Activated CD8-positive, alpha-beta memory T cell treated with anti-CD3 and anti-CD28 coated beads, Interleukin-2, amount 50 U/mL, for 4 hours (primary cell): ENCODE measurements at places on chromosomes 13 and 19.

DNA sequence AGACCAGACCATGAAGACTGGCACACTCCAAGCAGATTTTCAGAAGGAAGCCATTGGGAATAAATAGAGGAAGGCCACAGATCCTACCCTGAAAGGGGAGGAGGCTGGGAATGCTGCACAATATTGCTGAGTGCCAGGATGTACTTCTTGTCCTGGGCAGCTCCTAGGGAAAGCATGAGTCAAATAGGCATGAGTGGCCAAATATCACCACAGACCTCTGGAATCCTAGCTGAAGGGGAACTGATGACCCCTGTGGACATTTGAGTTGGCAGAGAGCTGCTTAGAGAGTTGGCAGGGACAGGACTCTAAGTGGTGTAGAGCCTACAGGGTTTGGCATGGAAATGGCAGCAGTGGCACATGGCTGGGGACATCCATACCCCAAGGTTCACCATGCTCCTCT, 234.3 kb upstream of the TRPC4 start:
- DNase-seq, result no peak

GRCh38 chr13:79423801-79424642, 18.0 kb upstream of the RBM26 start:
- DNase-seq, result no peak

- DNase-seq, result no peak
Observed at GRCh38 chr19:40469011-40469410, 2.2 kb downstream of the SPTBN4 start.

DNA sequence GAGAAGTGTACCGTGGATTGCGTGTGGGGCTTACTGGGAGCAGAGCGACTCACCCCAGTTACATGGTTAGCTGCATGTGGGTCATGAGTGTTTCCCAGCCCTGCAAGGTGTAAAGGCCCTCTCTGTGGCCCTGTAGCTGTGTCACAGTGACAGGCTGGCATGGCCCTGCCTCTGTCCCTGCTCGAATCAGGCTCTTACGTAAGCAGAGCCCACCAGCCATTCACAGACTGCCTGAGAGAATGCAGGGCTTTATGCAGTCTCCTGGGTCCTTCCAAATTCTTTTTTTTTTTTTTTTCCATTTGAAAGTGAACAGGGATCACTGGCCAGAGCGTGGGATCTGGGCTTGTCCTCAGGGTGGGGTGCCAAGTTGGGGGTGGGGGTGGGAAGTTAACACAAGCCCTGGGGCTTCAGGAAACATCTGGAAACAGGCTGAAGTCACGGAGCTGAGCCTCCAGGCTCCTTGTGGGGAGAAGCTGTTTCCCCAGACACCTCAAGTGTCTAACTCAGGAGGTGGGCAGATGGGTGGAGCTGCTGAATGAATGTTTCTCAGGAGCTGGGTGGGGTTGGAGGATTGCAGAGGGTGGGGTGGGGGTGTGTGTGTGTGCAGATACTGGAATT, 13.4 kb downstream of the TECR start:
- DNase-seq, result no peak

DNA sequence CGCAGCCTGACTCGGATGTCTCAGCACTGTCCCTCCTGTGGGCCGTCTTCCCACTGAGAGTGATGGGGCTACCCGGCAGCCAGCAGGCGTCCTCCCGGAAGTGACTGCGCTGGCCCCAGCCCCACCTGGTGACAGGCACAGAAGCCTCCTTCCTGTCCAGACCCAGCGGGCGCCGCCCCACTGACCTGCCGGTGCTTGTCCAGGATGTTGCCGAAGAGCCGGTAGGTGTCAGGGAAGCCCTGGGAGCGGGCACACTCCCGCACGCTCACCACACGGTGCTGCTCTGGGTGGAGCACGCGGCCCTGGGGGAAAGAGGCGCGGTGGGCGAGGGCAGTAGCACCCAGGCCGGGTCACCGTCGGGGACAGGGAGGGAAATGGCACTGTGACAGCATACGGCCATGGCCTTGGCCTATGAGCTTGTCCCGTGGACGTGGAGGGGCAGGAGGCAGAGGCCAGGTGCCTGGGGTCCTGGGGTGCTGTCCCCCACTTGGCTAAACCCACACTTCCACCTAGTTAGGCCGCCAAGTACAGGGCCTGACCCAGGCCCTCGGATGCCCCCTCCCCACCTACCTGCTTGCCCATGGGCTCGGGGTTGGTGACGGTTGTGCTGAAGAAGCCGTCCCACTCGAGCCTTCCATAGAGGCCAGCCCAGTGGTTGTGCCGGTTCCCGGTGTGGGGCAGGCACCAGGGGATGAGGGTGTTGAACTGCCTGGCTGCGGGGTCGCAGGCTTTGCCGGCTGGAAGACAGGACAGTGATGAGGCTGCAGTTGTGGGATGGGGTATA, 16.0 kb upstream of the EIF3G start:
- DNase-seq, result no peak

- no peak for DNase-seq
Observed at GRCh38 chr19:51531349-51532315, at the start of gene SIGLEC6. Gene SIGLEC6, minus strand, starts transcription at chr19:51531670. Its CDS starts 22 bp downstream, at chr19:51531648.

- DNase-seq, result no peak
Observed at GRCh38 chr13:75050419-75051046, 431.4 kb downstream of the TBC1D4 start.

- no peak for DNase-seq
Observed at GRCh38 chr19:21092109-21092508, 10.1 kb downstream of the ZNF714 start.

- no peak for DNase-seq
Observed at GRCh38 chr19:15575406-15575805, 39.6 kb upstream of the CYP4F8 start.

- DNase-seq, result no peak
Observed at GRCh38 chr19:50827476-50827875, 3.9 kb upstream of the KLK1 start.

- no peak for DNase-seq
Observed at GRCh38 chr19:33683881-33684537, 62.3 kb downstream of the CHST8 start.

- DNase-seq, result no peak
Observed at GRCh38 chr19:57302727-57303401, 17.4 kb upstream of the ZNF543 start.

DNA sequence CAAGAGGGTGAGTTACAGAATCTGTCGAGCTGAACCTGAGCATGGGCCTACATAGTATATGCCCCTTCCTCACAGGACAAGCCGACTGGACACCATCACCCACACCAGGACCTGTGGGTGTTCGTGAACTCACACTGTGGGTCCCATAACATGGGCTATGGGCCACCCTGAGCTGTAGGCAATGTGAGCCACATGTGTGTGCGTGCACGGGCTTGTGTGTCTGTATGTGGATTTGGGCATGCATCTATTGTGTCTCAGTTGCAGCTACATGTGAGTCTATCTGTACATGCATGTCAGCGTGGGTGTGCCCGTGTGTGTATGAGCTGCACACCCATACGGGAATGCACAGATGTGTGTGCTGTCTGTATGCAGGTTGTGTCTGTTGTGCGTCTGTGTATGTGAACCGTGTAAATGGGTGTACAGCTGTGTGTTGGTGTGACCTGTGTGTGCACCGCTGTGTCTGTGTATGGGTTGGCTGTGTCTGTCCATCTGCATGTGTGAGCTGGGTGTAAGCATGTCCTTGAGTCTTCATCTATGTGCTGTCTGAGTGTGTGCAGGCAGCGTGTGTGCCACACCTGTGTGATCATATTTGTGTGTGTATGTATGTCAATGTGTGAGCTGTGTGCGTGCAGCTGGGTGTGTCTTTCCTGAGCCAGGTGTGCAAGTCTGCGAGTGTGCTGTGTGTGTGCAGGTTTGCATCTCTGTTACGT, 1.7 kb downstream of the NOTCH3 start:
- no peak for DNase-seq

GRCh38 chr19:3351702-3352447, 14.5 kb upstream of the NFIC start:
- DNase-seq, result no peak

- DNase-seq, result peak; percentile 82
Observed at GRCh38 chr19:4066682-4067395, at the start of gene ZBTB7A. Gene ZBTB7A, minus strand, starts transcription at chr19:4066899. Its CDS starts 11,667 bp downstream, at chr19:4055232.

DNA sequence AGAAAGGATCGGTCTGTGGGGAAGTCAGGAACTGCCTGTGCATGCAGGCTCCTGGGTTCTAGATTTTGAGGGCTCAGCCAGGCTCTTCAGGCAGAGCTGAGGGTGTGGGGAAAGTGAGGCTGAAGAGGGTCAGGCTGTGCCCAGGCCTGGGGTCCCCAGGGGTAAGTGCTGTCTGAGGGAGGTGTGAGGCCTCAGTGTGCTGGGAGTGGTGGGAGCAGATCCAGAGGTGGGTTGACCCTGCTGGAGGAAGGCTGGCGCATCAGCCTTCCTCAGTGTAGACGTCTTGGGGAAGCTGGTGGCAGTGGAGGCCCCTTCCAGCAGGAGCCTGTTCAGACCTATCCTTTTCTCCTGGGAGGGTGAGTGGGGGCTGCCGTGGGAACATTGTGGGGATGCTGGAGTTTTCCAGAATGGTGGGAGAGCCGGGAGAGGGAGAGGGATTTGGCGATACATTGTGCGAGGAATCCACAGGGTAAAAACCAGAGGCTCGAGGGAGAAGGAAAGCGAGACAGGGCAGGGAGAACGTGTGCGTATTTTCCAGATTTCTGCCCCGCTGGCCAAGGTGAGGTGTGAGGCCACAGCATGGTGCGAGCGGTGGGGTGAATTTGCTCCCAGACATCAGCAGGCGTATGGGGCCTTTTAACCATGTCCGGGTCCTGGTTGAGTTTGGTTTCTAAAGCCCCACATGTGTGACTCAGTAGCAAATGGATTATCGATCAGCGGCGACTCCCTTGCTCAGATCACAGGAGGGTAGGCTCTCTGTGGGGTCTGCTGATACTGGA, 237.7 kb downstream of the TEX29 start:
- no peak for DNase-seq

GRCh38 chr13:79645569-79645968, 164.6 kb downstream of the NDFIP2 start:
- no peak for DNase-seq

DNA sequence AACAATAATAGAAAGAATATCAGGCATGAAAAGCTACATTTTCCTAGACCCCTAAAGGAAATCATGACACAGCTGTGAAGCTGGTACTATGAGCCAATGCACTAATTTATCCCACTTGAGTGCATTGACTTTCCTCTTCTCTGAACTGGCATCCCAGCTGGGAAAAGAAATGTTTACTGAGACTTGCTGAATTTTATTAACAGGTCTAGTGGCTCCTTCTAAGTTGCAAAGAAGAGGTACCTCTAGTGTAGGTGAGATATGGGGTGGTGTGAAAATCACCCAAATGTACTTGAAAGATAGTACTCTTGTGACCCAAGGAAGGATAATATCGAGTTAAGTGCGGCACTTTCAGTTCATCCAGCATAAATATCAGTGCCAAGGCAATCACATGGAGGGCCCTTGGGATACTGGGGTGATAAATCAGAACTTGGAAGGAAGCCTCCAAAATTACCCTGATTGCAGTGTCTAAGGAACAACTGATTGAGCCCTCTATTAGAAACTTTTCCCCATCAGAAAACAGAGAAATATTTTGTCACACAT, 369.2 kb downstream of the PCDH9 start:
- no peak for DNase-seq

GRCh38 chr19:8489561-8490394, 12.7 kb downstream of the PRAM1 start:
- no peak for DNase-seq

DNA sequence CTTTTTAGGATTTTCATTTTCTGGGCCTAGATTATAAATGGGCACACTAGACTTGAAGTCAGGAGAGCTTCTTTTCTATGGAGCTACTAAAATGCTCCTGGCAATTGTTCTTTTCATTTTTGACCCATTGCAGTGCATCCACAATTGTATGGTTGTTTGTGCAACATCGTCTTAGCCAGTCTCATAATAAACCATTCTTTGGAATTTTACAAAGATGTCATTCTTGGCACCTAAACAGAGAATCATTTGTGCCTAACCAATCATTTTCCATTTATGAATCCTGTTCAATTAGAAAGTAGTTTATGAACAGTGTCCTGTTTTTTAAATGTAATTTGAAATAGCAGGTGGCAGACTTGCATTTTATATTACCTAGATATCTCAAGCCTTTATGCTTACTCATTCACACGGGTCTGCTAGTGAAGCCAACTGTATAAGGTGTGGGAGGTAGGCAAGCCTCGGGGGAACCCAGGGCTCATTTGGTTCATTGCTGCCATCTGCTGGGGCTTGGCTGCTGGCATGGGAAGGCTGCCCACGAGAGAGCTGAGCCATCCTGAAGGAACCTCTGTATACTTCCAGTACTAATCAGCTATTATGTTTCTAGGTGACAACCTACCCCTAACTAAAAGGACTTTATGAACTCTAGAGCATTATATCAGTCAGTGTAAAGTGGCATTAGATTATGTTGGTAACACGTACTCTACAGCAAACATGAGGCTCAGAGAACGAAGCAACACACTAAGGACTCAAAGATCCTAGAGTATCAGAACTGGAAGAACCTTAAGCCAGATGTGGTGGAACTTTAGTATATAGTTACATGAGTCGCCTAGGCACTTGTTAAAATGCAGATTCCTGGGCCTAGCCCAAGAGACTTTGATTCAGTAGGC, 60.0 kb downstream of the TPT1 start:
- peak; percentile 57 for DNase-seq

- DNase-seq, result no peak
Observed at GRCh38 chr13:94999871-95000270, 287.5 kb upstream of the SOX21 start.

DNA sequence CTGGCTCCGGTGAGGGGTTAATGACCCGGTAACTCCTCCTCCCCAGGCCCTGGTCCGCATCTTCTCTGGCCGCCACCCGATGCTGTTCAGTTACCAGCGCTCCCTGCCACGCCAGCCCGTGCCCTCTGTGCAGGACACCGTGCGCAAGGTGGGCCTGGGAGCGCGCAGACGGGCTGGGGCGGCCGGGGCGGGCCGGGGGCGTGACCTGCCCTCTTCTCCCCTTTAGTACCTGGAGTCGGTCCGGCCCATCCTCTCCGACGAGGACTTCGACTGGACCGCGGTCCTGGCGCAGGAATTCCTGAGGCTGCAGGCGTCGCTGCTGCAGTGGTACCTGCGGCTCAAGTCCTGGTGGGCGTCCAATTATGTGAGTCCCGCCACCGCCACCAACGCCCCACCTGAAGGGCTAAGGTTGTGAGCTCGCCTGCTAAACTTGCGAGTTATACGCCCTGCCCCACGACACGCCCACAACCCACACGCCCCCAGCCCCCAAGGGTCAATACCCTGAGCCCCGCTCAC, 10.4 kb downstream of the CPT1C start:
- DNase-seq, result no peak

DNA sequence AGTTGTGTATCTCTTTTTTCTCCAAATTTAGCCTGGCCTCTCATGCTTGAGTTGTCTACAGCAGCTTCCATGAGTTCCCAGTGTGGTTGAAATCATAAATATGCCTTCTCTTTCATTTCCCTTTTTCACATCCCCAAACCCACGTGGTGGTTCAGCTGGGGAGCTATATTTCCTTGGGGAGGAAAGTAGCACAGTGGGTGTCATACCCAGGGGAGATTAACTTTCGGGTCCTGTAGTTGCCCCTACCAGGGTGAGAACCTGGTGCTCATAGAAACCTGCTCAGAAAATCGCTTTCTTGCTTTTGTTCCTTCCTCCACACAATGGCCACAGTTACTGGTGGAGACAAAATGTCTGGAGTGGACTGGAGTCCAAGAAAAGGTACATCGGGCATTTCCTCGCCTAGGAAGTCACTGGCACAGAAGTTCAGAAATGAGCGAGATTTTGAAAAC, 7.0 kb upstream of the LILRA4 start:
- no peak for DNase-seq

- DNase-seq, result peak; percentile 83
Observed at GRCh38 chr19:13162724-13163608, 12.8 kb downstream of the IER2 start.

- DNase-seq, result no peak
Observed at GRCh38 chr13:34734932-34735331, 207.1 kb upstream of the NBEA start.

- DNase-seq, result no peak
Observed at GRCh38 chr13:61146158-61146557, 269.5 kb downstream of the PCDH20 start.
